SK-MEL-5 (cell line): ENCODE measurements at places on chromosomes 1 and 21. TPM values are rescaled to one million over a fixed set of nuclear protein-coding genes. Genes with fewer than 3 reads are reported as not detected.

GRCh38 chr1:32919811-32920733 is 18.9 kb upstream of the TMEM54 start:
- no peak for DNase-seq

DNA sequence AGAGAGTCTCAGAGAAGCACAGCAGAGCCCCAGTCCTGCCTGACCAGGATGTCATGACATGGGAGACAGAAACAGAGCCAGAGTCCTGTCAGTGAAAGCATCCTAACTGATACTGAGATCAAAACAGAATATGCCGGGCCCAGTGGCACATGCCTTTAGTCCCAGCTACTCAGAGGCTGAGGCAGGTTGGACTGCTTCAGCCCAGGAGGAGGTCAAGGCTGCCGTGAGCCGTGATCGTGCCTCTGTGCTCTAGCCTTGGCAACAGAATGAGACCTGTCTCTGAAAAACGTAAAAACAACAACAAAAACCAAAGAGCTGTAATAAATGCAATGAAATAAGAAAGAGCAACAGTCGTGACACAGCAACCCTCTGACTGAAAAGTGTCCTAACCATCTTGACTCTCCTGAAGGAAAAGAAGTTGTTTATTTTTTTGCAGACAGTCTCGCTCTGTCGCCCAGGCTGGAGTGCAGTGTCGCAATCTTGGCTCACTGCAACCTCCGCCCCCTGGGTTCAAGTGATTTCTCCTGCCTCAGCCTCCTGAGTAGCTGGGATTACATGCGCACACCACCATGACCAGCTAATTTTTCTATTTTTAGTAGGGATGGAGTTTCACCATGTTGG is 189.2 kb downstream of the SLC45A1 start:
- no peak for DNase-seq

The LIX1L gene
- total RNA-seq, result 45.1 and 49.7 TPM in 2 replicates

The SLC30A10 gene
- total RNA-seq, result 0.18 TPM in 1 of 2 replicates, not detected in the other

- DNase-seq, result no peak
Observed at GRCh38 chr1:228689255-228689654, 46.0 kb upstream of the RHOU start.

- no peak for DNase-seq
Observed at GRCh38 chr1:188140958-188141357, 1312.2 kb downstream of the PLA2G4A start.

The TTC34 gene
- 0.03 TPM in 2 replicates for total RNA-seq

The LEFTY1 gene
- not detected in 2 replicates for total RNA-seq

GRCh38 chr1:172679000-172679772 is 20.3 kb downstream of the FASLG start:
- DNase-seq, result no peak

GRCh38 chr21:33688353-33688752 is 46.1 kb downstream of the ITSN1 start:
- DNase-seq, result no peak

GRCh38 chr1:1299686-1300351 is 7.9 kb downstream of the ACAP3 start:
- DNase-seq, result no peak

- no peak for DNase-seq
Observed at GRCh38 chr1:209227941-209228340, 355.6 kb upstream of the CAMK1G start.

DNA sequence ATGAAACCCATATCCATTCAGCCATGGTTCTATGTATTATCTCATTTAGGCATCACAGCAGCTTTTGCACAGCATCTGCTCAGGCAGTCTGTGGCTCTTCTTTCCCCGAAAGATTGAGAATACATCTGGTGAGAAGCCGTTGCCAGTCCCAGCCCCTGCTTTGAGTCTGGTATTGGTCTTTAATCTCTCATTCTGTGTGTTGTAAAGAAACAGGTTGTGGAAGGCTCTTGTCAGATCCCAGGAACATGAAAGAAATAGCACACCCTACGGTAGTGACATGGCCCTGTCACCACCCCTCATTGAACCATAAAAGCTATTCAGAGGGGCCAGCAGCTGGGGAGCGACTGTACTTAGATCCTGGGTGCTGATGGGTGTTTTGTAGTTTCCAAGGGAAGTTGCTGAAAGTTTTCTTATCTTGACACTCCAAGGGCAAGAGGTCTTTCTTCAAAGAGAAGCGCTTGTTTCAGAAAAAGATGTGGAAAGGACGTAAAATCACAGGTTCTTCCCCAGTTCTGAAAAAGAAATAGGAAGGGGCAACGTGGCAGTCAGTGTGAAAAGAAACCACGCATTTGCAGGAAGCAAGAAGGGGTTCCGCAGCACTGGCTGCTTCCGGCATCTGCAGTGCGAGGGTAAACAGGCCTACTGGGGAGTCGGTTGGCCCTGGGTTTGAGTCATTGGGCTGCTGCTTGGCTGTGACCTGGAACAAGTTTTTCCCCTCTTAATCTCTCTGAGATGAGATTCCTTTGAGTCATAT is 145.0 kb downstream of the DHRS3 start:
- DNase-seq, result no peak

The USH2A gene
- 0.67 and 0.79 TPM in 2 replicates for total RNA-seq

DNA sequence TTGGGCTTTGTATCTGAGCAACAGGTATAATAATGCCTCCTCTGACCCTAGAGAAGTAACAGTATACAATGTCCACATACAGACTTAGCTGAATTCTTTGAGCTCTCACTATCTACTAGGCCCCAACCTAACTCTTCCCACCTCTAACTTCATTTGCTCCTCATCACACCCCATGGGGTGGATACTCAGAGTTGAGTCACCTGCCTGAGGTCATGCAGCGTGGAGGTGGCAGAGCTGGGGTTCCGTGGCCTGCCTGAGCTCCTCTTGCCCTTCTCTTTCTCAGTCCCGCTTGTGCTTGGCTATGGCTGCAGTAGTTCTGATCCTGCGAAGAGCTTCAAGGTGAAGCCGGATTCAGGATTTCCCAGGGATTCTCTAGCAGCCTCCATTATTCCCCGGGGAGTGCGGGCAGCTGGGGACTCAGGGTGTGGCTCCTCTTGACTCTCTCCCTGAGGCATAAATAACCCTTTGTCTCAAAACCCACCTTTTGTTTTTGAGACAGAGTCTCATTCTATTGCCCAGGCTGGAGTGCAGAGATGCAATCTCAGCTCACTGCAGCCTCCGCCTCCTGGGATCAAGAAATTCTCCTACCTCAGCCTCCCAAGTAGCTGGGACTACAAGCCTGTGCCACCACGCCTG is 29.9 kb upstream of the ACTL8 start:
- DNase-seq, result no peak

DNA sequence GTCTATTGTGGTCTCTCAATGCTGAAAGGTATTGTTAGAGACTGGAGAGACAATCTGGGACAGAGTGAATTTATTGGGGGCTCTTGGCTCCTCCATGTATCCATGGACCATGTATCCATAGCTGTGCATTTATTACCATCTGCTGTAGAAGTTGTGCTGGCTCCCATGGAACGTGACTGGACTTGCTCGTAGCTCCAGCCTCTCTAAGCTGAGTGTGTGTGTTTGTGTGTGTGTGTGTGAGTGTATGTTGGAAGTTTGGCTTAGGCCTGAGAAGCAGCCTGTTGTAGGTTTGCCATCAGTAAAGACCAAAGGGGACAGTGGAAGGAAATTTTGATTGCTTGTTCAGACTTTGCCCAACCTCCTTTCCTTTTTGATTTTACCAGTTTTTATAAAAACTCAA is 105.7 kb upstream of the USP24 start:
- DNase-seq, result no peak

DNA sequence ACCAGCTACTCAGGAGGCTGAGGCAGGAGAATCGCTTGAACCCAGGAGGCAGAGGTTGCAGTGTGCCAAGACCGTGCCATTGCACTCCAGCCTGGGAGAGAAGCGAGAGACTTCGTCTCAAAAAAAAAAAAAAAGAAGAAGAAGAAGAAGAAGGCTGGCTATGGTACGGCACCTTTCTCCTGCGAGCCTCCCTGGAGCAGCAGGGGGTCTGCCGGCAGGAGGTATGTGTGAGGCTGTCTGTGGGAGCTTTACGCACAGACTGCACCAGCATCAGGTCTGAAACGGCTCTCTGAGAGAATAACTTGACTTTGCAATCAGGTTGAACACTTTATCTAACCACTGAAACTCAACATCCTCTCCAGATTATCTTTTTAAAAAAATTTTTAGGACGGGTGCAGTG is 44.9 kb downstream of the CLSTN1 start:
- DNase-seq, result no peak

- no peak for DNase-seq
Observed at GRCh38 chr1:81512252-81513003, 288.3 kb upstream of the ADGRL2 start.

- no peak for DNase-seq
Observed at GRCh38 chr1:87338566-87338965, 9.9 kb downstream of the LMO4 start.

DNA sequence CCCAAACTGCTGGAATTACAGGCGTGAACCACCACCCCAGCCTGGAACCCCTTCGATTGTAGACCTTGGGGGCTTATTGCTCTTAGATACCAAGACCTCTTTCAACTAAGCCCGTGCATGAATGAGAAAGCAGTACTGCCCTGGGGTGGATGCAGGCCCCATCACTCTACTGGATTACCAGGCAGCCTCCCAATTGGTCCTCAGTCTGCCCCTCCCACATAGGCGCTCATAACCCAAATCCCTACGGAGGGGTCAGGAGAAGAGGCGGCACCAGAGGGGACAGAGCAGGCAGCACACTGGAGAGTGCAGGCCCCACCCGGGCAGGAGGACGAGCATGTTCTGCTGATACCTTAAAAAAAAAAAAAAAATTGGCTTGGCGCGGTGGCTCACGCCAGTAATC is 12.4 kb upstream of the STMN1 start:
- no peak for DNase-seq

DNA sequence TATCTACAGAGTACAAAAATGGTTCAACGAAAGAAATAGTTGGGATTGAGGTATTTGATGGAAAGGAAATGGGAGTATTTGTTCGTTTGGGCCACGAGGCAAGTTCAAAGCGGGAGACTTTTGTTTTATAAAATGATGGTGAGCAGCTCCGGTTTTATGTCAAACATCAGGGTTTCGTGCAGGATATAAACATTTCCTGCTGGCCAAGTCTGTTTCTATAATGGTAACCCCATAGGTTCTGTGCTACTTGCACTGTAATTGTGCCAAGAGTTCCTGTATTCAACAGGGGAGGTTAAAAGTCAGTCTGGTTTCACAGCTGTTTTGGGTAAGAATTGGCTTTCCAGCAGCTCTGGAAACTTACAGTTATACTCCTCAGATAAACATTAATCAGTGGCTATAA is 290.3 kb upstream of the NRIP1 start:
- DNase-seq, result no peak

GRCh38 chr1:92443893-92444292 is 42.8 kb downstream of the GFI1 start:
- no peak for DNase-seq

DNA sequence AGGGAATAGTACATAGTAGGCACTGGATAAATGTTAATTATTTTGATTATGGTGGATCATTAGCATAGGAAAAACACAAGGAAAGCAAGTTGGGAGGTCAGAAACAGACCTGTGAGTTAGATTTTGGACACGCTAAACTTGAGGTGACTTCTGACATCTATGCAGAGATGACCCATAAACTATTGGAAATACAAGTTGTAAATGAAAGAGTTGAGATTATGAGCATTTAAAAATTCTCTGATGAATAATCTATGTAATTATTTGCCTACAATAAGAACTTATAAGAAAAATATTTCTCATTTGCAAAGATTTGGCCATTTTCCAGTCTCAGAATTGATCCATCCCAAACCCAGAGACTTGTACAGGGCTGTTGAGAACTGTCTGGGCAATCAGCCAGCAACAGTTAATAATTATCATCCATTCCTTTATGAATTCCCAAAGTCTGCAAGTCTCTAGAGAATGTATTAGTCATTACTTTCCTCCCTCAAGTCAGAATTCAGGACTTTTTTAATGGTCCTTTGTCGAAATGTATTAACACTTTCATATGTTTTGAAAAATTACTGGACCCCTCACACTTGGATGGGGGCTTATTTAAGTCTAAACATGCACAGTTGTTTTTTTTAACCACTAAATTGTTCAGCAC is 19.4 kb upstream of the SLAMF6 start:
- no peak for DNase-seq

GRCh38 chr1:172003766-172004530 is 162.7 kb downstream of the DNM3 start:
- no peak for DNase-seq

DNA sequence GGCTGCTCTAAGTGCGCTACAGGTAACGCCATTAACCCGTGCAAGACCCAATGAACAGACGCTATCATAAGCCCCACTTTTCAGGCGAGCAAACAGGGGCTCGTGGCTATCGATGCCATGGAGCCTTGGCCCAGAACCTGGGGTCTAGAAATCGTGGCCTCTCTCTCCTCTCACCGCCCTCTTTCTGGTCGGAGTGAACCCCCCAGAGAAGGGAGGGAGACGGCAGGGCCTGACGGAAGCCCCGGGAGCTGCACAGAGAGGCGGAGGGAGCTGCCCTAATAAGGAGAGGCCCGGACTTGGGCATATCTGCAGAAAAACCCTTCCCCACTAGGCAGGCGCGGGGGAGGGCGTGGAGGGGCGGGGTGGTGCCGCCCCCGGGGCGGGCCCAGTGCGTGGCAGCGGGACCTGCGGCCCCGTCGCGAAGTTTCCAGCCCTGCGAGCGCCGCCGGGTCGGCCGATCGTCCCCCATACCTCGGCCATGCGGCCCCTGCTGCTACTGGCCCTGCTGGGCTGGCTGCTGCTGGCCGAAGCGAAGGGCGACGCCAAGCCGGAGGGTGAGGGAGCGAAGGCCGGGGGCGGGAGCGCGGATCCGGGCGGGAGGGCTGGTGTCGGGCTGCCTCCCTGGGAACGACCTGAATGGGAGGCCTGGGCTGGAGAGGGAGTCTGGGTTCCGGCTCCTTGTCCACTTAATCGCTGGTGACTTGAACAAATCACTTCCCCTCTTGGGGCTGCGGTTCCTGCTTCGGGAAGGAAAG is at the start of gene PLOD1:
Gene PLOD1 (plus strand): TSS at position 416 of the 755 bp plus-strand sequence. CDS start 63 bp downstream, at position 479.
- DNase-seq, result peak; percentile 82

GRCh38 chr1:54186056-54186455 is 13.8 kb downstream of the CYB5RL start:
- no peak for DNase-seq

The TUT4 gene
- total RNA-seq, result 19.1 and 20.7 TPM in 2 replicates

DNA sequence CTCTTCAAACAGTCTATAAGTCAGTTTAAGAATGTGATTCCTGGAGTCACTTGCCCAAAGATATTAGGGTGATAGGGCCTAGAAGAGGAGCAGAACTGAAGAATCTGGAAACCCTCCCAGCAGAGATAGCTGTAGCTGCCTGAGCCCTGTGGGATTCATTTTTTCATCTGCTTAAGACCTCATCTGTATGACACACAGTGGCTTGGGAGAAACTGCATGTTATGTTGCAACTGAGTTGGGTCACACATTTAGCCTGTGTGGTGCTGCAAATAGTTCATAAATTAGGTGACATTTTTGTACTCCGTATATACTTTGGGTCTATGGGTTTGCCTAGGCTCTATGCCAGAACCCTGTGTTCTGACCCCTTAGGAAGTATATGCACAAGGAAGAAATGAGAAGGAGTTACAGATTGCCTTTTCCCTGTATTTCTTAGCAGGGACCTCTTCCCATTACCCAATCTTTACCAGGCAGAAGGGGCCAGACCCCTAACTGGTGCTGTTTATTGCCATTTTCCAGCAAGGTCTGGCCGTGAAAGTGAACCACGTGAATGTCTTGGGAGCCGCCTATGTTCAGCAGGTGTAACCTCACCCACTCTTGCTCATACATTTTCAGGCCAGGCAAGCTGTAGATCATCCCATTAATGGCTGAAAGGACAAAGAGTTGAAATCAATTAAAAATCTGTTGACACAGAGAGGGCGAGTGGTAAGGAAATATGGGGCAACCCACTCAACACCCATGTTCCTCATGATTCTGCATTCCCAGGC is 41.9 kb upstream of the SLC19A2 start:
- DNase-seq, result no peak
